Thyroid gland (tissue), 4 donors: ENCODE measurements at places on chromosomes 6 and 20. TPM values are rescaled to one million over a fixed set of nuclear protein-coding genes. Genes with fewer than 3 reads are reported as not detected.

DNA sequence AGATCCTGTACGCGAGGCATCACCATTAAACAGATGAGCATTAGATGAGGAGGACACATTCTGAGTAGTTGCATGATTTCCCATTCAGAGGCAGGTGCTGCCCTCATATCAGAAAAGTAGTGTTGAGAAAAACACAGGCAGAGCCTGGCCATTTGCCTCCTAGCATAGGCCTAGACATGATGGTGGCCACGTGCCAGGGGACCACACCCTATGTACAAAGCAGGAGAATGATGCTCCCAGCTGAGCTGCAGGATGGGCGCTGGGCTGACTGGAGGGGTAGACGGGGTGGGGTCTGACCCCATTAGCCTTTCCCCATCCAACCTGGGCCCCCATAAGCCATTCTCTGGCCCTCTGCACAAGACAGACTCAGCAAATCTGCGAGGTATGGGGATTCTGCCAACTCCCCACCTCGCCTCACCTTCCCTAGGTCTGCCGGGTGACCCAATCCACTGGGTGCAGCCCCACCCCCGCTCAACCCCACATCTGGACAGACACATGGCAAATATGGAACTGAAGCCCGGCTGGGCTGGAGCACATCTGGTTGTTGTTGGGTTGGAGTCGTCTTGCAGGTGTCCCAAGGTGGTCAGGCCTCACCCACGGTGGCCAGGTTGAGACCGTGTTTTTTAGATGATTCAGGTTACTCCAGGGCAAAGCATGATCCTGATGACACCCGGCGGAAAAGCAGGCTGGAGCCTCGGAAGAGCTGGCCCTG, 13.9 kb downstream of the PI16 start:
- DNase-seq = no peak

DNA sequence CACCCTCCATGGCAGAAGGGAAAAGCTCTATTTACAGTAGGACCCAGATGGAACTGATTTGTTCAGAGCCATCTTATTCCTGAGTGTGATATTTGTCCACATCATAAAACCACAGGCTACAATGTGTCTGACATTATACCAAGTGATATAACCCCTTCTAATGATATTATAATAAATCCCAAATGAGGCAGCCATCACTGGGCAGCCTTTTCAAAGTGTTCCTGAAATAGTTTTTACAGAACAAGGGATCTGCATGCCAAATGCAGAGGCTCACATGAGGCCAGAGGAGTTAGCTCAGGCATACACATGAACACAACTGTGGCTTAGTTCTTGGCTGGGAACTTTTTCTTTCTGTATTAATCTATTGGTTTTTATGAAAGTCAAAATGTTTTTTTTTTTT, 207.7 kb downstream of the MAFB start:
- DNase-seq = no peak

- no peak for DNase-seq
These were observed 41.6 kb upstream of the NFATC2 start for GRCh38 chr20:51584116-51584515.

DNA sequence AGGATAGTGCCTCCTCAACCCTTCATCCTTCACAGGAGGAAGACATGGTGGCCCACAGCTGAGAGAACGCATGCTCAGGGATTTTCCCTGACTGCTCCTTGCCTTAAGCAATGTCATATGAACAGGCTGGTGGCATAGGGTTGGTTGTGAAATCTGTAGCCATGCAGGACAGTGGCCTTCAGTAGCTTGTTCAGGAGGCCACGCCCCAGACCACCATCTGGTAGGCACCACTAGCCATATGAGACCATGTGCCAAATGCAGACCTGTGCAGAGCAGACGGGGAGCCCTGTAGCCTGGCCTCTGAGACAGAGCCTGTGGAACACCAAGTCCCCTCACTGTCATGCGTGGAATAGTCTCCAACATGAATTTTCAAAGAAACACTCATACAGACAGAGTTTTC, 76.5 kb downstream of the ADTRP start:
- no peak for DNase-seq

DNA sequence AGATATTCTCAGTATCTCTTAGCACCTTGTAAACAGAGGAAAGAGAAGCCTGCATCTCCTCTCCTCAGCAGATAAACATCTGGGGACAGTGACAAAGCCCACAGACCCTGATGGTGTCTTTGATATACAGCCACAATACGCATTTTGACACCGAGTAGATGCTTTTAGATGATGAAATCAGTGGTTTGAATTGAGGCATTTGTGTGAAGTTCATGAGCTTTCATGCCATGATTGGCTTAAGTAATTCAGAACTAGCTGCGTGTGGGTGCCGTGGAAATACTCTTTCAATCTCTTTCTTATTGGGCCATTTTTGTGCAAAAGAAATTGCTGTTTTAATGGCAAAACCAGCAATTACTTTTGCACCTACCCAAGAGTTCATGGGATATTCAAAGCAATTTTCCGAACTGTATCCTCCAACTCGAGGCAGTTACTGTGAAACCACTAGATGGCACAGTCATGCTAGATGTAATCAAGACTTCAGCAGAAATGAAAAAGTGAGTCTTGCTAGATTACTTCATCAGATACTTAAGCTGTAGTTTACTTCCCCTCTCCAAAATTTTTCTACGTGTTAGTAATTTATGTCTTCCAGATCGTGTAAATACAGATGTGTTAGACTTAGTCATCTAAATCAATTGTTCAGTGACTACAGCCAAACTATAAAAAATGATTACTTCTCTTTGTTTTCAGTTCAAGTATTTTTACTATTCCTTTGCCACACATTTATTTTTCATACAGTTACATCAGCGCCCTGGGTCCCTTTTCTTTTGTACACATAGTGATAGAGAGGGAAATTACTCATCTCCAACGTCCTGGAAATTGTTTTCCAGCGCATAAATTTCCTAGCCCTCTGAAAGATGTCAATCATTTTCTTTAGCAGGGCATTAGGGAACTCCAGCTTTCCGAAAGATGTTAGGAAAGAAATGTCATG, 49.4 kb downstream of the IYD start:
- DNase-seq = peak; percentile 29

DNA sequence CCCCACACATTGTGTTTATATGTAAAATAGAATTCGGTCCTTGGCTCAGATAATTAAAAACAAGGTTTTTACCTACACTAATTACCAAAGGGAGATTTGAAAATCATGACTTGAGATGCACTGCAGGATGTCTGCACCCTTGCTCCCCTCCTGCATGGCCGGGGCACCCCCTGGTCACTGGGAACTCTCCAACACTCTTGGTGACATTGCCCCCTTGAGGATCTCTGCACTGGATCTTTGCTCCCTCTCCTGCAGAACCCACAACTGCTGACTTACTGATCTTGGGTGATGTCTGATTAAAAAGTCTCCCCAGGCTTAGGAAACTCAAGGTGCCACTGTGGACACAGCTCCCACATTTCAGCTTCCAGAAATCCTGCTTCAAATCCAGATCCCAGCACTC, 17.1 kb upstream of the CSNK2A1 start:
- DNase-seq = no peak

GRCh38 chr6:89281779-89282246, 33.3 kb downstream of the GABRR2 start:
- peak; percentile 10 for DNase-seq

- no peak for DNase-seq
These were observed 37.0 kb downstream of the BAK1 start for GRCh38 chr6:33543116-33543515.

- peak; percentile 12 for DNase-seq
These were observed 785 bp upstream of the ULBP3 start for GRCh38 chr6:150069706-150070105.

DNA sequence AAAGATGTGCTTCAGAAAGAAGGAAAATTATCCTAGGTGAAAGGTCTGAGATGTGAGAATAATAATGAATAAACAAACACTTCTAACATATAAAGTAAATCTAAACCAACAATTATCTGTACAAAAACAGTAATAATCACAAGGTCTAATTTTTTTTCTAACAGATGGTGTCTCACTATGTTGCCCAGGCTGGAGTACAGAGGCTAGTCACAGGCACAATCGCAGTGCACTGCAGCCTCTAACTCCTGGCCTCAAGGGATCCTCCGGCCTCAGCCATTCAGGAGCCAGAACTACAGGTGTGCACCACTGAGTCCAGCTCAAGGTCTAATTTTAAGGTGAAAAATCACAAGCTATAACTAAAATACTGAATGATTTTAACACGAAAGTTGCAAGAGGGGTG, 17.0 kb upstream of the ZC3H12D start:
- no peak for DNase-seq

DNA sequence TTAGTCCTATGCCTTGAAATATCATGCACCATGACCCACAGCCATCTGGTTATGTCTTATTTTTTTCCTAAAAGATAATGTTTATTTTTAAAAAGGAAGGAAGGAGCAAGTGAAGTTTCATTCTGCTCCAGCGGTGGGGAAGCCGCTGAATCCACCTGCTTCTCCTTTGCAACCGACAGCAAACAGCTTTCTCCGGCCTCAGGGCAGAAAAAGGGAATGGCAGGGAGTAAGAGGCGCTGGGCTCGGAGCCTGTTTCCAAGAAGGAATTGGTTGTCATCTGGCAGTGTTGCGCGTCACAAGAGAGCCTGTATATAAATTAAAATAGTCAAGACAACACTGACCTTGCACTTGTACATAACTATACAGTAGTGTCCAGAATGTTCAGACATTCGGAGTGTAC, 14.2 kb downstream of the GFRA4 start:
- no peak for DNase-seq

DNA sequence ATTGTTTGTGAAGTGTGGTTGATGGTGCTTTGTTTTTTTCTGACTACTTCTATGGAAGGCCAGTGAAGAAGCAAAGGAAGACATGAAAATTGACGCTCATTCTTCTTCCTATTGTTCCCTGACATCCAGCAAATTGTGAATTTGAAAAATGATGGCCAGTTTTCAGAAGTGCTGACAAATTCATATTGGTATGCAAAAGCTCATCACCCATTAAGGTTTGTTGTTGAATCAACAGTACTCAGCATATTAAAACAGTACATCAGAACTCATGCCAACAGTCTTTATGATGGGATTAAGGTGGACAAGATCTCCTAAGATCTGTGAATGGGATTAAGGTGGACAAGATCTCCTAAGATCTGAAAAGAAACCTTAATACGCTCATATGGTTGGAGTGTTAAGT, 1.0 kb upstream of the MTG2 start:
- DNase-seq = no peak

The PTGIS gene
- total RNA-seq = 4.4 TPM

The NSFL1C gene
- total RNA-seq = 49.2 TPM

The MOG gene
- not detected for total RNA-seq

The UBE2V1 gene
- 110 TPM for total RNA-seq
